Left forelimb (tissue), 1 donor: ENCODE measurements at places on chromosomes 13 and 19.

DNA sequence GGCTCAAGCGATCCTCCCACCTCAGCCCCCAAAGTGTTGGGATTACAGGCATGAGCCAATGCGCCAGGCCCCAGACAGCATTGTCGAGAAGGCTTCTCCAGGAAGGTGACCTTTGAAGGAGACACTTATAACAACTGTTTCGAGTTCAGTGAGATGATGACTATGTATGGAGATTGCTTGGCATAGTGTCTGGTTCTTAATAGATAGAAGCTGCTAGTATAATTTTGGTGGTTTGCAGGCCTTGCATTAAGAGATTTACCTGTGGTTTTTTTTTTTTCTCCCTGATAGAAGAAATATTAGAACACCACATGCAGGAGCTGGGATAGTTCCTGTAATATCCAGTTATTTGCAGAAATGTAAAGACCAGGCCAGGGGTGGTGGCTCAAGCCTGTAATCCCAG, 3.7 kb downstream of the MARCHF2 start:
- DNase-seq, result no peak

DNA sequence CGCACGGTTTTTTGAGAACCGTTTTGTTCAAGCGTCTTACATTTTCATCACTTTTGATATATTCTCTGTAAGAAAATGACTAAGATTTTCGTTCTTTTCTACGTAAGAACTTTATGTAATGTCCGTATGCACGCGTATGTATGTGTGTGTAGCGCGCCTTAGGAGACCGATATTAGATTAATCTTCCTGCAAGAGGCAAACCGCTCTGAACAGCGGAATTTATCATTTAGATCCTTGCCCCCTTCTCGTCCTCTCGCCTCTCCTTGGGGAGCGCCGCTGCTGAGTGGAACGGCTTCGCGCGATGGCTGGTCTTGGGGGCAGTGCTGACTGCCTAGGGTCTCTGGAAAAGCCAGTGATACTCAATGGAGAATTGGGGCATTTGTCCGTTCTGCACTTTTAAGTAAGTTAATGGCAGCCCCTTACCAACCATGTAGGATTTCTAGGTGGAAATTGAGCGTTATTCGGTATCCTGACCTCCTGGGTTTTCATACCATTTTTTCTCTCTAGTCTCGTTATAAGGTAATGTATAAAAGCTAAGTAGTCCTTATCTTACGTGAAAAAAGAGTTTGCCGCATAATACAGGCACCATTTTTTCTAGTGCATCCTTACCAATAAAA, 4.7 kb downstream of the MAB21L1 start:
- DNase-seq, result peak; percentile 78

- no peak for DNase-seq
Observed at GRCh38 chr19:13932911-13933393, 5.3 kb downstream of the PODNL1 start.

- no peak for DNase-seq
Observed at GRCh38 chr13:105363261-105364190, 1171.9 kb downstream of the EFNB2 start.

DNA sequence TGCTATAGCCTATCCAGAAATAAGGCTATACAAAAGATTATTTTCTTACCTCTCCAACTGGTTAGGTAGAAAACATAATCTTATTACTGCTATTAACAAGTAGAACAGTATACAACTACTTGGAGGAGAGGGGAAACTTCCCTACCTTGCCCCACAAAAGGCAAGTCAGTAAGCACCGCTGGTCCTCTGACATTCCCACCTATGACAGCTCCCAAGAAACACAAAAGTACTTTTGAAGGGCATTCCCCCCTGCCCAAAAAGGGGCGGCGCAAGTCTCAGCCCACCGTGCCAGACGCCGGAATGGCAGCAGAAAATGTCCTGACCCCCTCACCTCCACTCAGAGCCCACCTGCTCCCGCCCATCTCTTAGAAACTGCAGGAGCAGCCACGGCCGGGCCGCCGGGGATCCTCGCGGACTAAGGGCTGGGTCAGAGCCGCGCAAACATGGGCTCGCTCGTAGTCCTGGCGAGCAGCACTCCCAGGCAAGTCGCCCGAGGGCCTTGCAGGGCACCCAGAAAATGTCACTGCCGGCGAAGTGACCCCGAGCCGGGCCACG, 437 bp downstream of the SUCLA2 start:
- DNase-seq, result peak; percentile 67
